ENCODE measurements at places on chromosomes 5 and 9. TPM values are rescaled to one million over a fixed set of nuclear protein-coding genes. Genes with fewer than 3 reads are reported as not detected.

The PAEP gene
- total RNA-seq = not detected

DNA sequence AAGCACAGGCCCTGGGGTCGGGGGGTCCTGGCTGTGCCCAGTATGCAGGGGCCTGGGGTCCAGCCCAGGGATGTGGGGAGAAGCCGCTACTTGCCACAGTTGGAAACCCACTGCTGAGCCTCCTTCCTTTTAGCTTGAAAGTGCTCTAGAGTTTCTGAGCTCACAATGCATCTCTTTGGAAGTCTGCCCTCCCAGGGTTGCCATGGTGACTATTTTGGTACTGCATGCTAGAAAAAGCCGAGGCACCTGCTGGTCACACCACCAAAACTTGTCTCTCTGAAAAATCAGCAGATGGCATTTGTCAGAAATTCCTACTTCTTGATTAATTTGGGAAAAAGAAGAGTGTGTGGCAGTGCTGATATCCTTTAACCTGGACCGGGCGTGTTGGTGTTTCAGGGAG lies 151.8 kb downstream of the SEC61B start:
- H3K27me3 ChIP-seq = peaks cover 7% of the 10 kb centered on the region
- no peak overlapping the region for H3K4me3 ChIP-seq
- no peak for DNase-seq
- no peaks in the 10 kb centered on the region for H3K36me3 ChIP-seq

DNA sequence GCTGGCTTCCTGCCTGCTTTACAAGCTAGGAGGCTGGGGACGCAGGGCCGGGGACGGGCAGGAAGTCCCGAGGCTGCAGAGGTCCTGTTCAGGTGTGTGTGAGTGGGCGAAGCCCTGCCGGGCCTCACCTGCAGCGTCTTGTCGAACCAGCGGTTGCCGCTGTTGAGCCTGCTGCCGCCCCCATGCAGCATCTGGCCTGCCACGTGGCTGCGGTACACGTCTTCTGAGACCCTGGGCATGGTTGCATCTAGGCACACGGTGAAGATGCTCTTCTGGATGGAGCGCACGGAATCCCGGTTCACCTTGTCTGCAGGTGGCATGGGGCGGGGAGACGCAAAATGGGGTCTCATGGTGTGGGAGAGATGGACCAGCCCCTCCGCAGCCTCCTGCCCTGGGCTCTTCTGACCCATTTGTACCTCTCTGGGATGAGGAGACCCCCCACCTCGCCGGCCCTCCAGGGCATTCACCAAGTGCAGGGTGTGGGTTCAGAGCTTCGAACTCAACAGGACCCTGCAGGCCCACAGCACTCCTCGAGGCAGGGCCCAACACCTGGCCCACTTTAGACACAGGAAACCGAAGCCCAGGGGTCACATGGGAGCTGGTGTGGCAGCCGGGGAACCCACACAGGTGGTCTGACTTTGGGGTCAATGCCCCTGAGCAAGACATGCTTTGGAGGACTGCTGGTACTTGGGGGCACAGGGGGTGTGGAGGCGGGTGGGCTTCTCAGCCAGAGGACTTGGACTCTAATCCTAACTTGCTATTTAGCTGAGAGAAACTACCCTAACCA lies 10.0 kb downstream of the CRAT start:
- no peaks in the 10 kb centered on the region for H3K27me3 ChIP-seq
- H3K27ac ChIP-seq = no peak overlapping the region
- DNase-seq = no peak
- no peak overlapping the region for H3K4me3 ChIP-seq
- no peaks in the 10 kb centered on the region for H3K4me1 ChIP-seq

DNA sequence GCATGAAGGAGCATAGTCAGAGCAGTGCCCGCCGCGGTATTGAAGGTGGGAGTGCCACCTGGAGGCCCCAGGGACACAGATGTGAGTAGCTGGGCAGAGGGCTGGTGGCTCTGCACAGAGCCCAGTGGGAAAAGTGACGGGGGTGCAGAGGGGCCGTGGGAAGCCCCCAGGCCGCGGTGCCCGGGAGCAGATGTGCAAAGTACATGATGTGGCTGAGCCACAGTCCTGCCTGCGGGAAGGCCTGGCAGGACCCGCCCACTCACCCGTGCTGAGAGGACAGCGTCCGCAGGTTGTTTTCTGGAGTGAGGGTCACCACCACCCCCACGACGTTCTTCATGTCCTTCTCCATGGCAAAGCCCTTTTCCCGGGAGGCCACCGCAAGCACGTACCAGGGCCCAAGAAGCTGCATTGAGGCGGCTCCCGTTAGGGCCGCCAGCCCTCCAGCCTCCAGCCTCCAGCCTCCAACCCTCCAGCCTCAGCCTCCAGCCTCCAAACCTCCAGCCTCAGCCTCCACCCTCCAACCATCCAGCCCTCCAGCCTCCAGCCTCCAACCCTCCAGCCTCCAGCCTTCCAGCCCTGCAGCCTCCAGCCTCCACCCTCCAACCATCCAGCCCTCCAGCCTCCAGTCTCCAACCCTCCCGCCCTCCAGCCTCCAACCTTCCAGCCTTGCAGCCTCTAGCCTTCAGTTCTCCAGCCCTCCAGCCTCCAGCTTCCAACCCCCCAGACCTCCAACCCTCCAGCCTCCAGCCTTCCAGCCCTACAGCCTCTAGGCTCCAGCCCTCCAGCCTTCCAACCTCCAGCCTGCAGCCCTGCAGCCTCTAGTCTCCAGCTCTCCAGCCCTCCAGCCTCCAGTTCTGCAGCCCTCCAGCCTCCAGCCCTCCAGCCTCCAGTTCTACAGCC lies 914 bp downstream of the LCN6 start:
- H3K27ac ChIP-seq = no peak overlapping the region
- DNase-seq = no peak
- H3K27me3 ChIP-seq = peaks cover 8% of the 10 kb centered on the region
- peaks cover 10% of the 10 kb centered on the region for H3K4me1 ChIP-seq

DNA sequence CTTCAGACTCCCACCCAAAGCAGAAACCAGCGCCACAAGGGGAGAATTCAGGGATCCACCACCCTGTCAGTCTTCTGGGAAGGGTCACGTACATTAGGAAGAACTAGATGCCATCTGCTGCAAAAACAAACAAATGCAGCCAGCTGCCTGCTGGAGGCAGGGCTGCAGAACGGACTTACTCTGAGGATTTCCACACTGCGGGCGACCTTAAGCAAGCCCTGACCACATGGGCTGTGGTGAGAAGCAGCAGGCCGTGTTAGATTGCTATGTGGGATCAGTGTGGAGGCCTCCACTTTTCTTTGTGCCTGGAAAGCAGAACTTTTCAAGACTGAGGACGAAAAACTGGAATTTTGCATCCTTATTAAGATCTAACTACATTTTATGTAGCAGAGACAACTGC lies 13.4 kb upstream of the LTC4S start:
- no peaks in the 10 kb centered on the region for H3K4me1 ChIP-seq
- no peak overlapping the region for H3K27ac ChIP-seq
- DNase-seq = no peak
- no peaks in the 10 kb centered on the region for H3K27me3 ChIP-seq

GRCh38 chr9:98195671-98196070 lies 3.2 kb upstream of the CORO2A start:
- H3K4me1 ChIP-seq = peaks cover 7% of the 10 kb centered on the region
- no peak overlapping the region for H3K27ac ChIP-seq
- peaks cover 8% of the 10 kb centered on the region for H3K27me3 ChIP-seq
- H3K4me3 ChIP-seq = no peak overlapping the region

- peaks cover 4% of the 10 kb centered on the region for H3K36me3 ChIP-seq
- DNase-seq = no peak
- no peak overlapping the region for H3K4me3 ChIP-seq
- no peaks in the 10 kb centered on the region for H3K4me1 ChIP-seq
- H3K27ac ChIP-seq = no peak overlapping the region
Observed at GRCh38 chr5:50655067-50655809, 11.2 kb upstream of the PARP8 start.

DNA sequence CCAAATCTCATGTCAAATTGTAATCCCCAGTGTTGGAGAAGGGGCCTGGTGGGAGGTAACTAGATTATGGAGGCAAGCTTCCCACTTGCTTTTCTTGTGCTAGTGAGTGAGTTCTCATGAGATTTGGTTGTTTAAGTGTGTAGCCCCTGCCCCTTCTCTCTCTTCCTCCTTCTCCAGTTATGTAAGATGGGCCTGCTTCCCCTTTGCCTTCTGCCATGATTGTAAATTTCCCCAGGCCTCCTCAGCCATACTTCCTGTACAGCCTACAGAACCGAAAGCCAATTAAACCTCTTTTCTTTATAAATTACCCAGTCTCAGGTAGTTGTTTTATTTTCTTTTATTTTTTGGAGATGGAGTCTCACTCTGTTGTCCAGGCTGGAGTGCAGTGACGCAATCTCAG lies 18.2 kb upstream of the TXNDC8 start:
- H3K4me3 ChIP-seq = no peak overlapping the region
- H3K27me3 ChIP-seq = no peaks in the 10 kb centered on the region
- H3K4me1 ChIP-seq = no peaks in the 10 kb centered on the region
- H3K27ac ChIP-seq = no peak overlapping the region

GRCh38 chr5:172683645-172684471 lies 42.8 kb downstream of the NEURL1B start:
- H3K4me1 ChIP-seq = peaks cover 9% of the 10 kb centered on the region
- peak; percentile 27 for DNase-seq
- H3K27me3 ChIP-seq = peaks cover 13% of the 10 kb centered on the region
- H3K27ac ChIP-seq = no peak overlapping the region

- no peak overlapping the region for H3K4me3 ChIP-seq
- no peak for DNase-seq
- H3K36me3 ChIP-seq = no peaks in the 10 kb centered on the region
- H3K4me1 ChIP-seq = no peaks in the 10 kb centered on the region
- H3K27ac ChIP-seq = no peak overlapping the region
- peaks cover 2% of the 10 kb centered on the region for H3K27me3 ChIP-seq
Observed at GRCh38 chr5:110376281-110376951, 350.1 kb downstream of the TMEM232 start.

DNA sequence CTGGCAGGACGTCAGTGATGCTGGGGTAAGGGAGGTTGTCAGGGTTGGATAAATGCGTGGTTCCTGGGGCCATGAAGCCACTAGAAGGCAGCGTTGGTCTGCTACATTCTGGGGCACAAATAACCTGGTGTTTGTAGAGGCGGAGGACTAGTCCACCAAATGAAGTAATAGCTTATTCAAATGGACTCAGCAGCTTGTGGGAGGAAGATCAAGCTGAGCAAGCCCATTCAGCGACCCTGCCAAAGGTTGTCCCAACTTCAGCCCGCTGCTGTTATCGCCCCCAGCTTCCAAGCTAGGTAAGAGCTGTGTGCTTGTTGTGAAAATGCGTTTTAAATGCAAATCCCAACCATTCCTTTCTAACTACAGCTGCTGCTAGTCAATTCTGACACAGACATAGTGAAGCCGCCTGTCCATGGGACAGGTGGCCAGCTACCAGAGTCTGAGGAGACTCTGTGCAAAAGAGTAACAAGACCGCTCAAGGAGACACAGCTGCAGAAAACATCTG lies 7.6 kb upstream of the FAM240B start:
- H3K4me1 ChIP-seq = no peaks in the 10 kb centered on the region
- no peak overlapping the region for H3K4me3 ChIP-seq
- DNase-seq = no peak
- no peak overlapping the region for H3K27ac ChIP-seq
- H3K27me3 ChIP-seq = no peaks in the 10 kb centered on the region
